ENCODE measurements at places on chromosomes 2 and 18.

- DNase-seq, result peak; percentile 95
Observed at GRCh38 chr2:84459018-84459943, at the start of gene SUCLG1. SUCLG1 (minus strand) TSS chr2:84459280; CDS start chr2:84459269, 11 bp downstream.

GRCh38 chr2:95262896-95263542 lies 11.2 kb upstream of the PROM2 start:
- no peak for DNase-seq

GRCh38 chr2:79715338-79715737 lies 202.5 kb downstream of the CTNNA2 start:
- no peak for DNase-seq

DNA sequence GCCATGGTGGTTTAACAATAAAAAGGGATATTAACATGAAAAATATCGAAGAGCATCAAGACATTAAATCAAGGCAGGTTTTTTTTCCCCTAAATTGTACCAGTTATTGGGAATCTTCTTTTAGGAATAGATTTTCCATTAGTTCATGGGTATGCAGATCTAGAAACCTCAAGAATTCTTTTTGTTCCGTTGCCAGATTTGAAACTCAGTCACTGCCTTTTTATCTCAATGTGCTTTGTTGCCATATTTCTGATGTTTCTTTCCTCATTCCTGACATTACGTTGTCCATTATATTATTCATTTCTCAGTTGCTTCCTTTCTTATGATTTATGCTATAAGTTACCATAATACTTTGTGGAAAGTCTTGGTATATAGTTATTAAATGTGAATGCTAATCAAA lies 162.2 kb downstream of the CD226 start:
- DNase-seq, result peak; percentile 7

DNA sequence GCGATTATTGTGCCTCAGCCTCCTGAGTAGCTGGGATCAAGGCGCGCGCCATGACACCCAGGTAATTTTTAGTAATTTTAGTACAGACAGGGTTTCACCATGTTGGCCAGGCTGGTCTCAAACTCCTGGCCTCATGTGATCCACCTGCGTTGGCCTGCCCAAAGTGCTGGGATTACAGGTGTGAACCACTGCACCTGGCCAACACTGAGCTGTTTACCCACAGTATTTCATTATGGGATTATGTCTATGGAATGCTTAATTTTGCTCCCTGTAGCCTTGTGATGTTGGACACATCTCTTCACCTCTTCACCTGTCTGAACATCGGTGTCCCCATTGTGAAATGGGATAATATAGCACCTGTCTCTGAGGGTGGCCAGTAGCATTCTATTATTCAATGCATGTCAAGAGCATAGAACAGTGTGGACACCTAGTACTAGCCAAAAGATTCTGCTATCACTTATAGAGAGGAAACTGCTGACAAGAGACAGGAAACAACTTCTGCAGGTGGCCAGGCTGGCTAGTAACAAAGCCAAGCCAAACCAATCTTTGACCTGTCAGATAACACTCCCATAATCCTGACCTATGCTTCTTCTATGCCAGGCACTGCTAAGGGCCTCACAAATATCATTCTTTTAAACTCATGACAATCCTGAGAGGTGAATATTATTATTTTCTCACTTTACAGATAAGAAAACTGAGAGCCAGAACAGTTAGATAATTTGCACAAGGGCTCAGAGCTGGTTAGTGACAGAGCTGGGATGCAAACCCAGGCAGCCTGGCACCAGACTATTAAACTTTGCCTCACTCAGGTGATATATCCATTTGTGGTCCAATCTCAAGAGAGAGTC lies 29.4 kb upstream of the REEP1 start:
- no peak for DNase-seq

DNA sequence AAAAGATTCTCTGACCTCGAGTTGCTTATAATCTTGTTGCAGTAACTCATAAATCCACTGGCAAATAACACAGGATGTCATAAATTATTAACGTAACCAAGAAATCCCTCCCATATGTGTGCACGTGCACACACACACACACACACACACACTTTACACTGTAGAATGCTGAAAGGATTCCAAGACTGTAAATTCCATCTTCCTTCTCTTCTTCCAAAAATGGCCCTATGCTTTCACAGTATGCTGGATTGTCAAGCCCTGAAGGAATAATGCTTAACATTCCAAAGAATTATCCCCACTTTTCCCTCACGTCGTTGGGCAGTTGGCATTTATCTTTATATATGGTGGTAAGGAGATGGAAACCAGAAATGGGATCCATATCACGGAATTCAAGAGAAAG lies 117.5 kb upstream of the CRIM1 start:
- no peak for DNase-seq

DNA sequence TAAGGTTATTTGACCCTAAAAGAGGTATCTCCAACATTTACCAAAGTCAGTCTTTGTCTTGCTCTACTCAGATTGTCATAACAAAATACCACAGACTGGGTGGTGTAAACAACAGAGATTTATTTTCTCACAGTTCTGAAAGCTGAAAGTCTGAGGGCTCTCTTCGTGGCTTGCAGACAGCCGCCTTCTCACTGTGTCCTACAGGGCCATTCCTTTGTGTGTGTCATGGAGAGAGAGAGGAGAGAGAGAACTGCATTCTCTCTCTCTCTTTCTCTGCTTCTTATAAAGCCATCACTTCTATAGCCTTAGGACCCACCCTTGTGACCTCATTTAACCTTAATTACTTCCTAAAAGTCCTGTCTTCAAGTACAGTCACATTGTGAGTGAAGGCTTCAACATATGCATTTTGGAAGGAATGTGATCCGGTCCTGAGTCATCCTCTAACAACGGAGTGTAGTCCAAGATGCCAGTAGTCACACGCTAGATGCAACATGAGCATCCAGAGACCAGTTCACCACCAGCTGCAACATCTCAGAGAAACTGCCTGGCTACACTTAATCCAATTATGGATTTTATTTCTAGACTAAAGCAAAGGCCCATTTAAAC lies 130.2 kb downstream of the CD226 start:
- DNase-seq, result peak; percentile 95

DNA sequence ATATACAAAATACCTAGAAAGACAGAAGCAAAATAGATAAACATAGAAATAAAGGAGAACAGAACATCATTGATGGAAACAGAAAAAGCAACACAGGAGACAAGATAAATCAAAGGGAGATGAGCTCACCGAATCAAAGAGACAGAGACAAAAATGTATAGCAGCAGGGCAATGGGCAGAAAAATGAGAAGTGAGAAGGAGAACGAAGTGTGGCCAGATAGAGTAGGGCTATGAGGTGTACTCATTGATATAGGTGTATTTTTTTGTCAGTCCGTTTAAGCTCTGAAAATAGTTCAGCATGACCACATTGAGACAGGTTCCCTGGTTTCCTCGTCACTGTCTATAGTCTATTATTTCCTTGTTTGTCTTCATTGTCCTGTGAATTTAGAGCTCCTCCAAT lies 55.1 kb downstream of the SP100 start:
- no peak for DNase-seq

GRCh38 chr2:176449852-176450251 lies 180.6 kb downstream of the MTX2 start:
- no peak for DNase-seq

- DNase-seq, result no peak
Observed at GRCh38 chr2:212530373-212530772, 8.2 kb downstream of the ERBB4 start.

GRCh38 chr2:102245266-102246151 lies 58.7 kb downstream of the IL1RL2 start:
- DNase-seq, result peak; percentile 87
